AG09309 (cell line): ENCODE measurements at places on chromosomes 13 and 19.

DNA sequence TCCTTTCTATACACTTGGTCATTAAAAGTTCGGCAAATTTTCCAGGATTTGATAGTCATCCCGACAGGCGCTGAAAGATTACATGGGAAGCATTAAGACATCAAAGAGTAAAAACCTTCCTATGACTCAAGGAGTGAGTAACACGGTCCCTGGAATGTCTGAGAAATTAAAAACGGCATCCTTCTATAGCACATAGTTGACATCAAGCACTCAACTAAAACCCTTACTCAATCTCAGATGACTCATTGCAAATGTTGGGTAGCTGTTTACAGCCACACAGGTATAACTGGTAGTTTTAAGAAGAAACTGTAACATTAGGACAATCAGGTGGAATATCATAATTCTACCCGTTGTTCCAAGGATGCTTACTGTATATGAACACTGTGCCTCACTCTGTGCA is 6.4 kb upstream of the LGALS13 start:
- DNase-seq, result no peak

DNA sequence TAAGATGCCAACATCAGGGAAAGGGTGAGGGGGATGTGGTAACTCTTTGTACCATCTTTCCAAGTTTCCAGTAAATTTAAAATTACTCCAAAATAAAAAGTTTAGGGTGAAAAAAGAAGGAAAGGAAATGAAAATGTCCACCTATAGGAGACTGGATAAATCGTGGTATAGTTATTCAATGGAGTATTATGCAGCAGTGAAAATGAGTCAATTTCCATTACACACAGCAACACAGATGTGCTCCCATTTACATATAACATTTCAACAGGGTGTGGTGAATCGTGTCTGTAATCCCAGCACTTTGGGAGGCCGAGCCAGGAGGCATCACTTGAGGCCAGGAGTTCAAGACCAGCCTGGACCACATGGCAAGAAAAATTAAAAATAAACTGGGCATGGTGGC is 7.4 kb upstream of the ZNF541 start:
- no peak for DNase-seq

DNA sequence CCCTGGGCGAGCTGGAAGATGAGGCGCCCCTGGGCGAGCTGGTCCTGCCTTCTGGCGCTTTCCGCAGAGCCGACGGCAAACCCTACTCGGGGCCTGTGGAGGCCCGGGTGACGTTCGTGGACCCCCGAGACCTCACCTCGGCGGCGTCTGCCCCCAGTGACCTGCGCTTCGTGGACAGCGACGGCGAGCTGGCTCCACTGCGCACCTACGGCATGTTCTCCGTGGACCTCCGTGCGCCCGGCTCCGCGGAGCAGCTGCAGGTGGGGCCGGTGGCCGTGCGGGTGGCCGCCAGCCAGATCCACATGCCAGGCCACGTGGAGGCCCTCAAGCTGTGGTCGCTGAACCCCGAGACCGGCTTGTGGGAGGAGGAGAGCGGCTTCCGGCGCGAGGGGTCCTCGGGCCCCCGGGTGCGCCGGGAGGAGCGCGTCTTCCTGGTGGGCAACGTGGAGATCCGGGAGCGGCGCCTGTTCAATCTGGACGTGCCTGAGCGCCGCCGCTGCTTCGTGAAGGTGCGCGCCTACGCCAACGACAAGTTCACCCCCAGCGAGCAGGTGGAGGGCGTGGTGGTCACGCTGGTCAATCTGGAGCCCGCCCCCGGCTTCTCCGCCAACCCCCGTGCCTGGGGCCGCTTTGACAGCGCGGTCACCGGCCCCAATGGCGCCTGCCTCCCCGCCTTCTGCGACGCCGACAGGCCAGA is 6.3 kb downstream of the CILP2 start:
- no peak for DNase-seq

DNA sequence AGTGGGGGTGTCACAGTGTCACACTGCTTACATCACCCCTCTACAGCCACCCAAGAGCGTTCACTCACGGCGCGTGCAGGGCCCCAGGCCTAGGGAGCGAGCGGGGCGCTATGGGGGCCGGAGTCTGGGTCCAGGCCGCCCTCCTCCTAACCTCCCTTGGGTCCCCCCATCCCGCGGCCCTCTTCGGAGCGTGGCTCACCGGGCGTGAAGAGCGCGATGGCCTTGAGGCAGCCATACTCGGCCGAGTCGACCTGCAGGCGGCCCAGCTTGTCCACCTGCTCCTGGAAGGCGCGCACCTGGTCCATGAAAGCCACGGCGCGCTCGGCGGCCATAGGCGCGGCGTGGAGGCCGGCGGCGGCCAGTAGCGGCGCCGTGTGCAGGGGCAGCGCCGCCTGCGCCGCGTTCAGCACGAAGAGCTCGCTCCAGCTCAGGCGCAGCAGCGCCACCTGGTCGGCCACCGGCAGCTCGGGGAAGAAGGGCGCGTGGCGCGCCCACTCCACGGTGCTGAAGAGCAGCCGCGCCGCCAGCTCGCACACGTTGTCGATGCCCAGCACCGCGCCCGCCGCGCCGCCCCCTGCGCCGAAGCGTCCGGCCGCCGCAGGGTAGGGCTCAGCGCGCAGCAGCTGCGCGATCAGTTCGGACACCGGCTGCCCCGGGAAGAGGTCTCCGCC is 9.4 kb downstream of the OCEL1 start:
- DNase-seq, result peak; percentile 31

GRCh38 chr19:33497131-33497777 is 24.3 kb downstream of the PEPD start:
- DNase-seq, result no peak

DNA sequence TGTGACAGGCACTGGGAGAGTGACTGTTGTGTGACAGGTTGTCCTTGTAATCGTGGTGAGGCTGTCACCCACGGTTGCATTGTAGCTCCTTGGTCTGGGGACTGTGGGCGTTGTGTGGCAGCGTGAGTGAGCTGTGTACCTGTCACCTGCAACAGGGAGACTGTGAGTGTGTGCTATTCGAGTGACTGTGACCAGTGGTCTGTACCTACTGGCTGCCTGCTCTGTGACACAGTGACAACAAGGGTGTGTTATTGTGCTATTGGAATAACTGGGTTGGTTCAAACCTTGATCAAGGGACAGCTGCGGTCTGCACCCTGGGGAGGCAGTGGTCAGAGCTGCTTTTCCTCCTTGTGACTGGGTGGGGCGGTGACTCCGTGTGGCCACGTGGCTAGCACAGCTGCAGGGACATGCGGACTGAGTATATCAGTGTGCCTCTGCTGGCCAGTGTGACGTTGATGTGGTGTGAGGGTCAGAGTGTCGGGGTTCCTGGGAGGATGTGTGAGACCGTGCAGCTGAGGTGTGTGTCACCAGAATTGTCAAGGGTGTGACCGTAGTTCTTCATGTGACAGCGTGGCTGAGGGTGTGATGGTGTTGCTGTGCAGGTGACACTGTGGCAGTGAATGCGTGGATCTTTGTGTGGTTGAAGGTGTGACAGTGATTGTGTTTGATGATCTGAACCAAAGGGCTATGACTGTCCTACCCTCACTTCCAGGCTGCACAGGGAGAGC is 10.1 kb upstream of the NFIX start:
- no peak for DNase-seq

- no peak for DNase-seq
Observed at GRCh38 chr13:113776231-113777125, 17.5 kb downstream of the TMEM255B start.

- no peak for DNase-seq
Observed at GRCh38 chr13:40517486-40518480, 148.7 kb downstream of the FOXO1 start.

GRCh38 chr13:41720839-41721561 is 239.9 kb downstream of the VWA8 start:
- no peak for DNase-seq

- DNase-seq, result no peak
Observed at GRCh38 chr19:12730064-12730463, 4.4 kb downstream of the TRIR start.

GRCh38 chr13:32984857-32985626 is 31.2 kb upstream of the KL start:
- DNase-seq, result no peak

DNA sequence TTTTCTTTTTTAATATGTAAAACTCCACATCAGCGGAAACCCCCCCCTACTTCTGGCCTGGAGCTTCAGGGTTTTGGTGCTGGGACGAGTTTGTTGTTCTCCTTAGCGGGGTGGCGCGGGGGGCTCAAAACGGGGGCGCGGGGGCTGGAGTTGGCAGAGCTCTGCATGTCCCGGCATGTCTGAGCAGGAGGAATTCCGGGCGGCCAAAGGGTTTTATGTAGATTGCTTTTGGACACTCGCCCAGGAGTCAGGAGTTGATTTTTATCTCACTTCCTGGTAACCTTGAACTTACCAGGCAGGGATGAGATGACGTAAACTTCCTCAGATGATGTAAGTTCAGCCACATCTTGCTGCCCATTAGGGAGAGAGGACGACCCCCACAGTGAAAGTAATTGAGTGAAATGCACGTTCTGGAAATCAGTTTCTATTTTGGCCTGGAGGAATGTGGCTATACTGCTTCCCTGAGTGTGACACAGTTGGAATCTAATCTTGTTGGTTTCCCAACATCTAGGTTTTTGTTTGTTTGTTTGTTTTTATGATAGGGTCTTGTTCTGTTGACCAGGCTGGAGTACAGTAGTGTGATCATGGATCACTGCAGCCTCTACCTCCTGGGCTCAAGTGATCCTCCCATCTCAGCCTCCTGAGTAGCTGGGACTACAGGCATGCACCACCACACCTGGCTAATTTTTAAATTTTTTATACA is 21.0 kb upstream of the GDF15 start:
- peak; percentile 98 for DNase-seq

DNA sequence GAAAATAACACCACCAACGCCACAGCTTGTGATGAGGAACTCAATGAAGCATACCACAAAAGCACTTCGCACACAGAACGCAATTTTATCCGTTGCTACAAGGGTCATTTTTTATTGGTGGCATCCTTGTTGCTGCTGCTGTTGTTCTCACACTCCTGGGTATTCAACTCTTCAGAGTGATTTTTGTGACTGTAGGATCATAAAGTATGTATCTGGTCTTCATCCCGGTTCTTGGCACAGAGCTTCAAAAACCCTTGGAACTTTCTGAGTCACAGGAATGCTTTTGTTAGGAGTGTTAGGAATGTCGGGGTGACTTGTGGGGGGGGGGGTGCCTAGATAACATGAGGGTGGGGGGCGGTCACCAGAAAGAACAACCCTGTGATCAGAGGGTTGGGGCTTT is 108.4 kb downstream of the ZNF557 start:
- DNase-seq, result no peak

- DNase-seq, result peak; percentile 13
Observed at GRCh38 chr13:24218977-24219376, 58.5 kb downstream of the SPATA13 start.

DNA sequence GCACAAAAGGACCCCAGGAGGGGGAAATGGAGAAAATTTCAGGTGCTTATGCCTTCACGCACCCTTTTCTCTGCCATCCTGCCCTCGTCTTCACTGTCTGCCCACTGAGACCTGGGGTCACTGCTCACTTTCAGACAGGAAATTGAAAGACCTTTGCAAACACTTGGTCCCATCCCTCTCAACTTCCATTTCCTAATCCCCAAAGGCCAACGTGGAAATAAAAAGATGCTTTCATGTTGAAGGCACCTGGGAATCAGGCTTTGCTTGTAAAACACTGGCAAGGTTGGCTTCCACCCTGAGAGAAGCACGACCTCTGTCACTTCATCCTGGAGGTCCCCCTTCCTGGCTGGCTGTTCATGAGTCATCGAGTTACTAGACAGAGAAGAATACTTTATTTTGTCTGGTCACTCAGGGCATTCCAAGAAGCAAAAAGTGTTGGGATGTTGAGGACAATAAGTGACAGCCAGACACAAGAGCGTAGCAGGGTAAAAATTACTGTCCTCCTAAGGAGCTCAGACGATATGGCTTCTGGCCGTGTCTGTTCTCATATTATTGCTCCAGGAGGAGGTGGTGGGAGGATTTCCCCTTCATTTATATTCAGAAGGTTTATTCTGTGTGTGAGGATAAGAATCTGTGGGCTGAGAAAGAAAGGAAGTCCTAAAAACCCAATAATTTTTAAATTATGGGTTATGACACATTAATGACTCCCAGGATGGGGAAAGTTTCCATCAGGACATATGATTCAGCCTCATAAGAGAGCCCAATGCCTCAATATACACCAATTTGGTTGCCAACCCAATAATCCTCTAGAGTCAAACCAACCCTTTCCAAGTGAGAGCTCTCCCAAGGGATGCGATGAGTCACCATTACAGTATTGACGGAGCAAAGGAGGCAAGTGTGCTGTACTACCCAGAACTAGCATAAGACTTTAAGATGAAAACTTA is 409.0 kb downstream of the COG6 start:
- peak; percentile 97 for DNase-seq

- no peak for DNase-seq
Observed at GRCh38 chr13:113746671-113747070, 12.4 kb upstream of the TMEM255B start.

DNA sequence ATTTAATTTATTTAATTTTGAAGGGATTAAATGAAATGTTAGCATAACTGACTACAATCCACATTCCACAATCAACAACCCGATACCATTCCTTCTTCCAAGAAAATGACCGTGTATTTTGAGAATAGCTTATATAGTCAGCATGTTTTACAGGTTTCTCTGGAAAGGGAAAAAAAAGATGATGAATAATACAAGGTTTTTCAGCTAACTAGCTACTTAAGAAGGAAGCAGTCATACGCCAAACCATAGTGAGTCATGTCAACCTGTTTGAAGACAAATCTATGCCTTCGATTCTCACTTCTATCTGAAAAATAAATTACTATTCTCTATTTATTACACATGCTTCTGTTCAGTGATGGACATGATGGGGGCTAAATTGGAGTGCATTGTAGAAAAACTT is 258.6 kb downstream of the EFNB2 start:
- DNase-seq, result peak; percentile 27

DNA sequence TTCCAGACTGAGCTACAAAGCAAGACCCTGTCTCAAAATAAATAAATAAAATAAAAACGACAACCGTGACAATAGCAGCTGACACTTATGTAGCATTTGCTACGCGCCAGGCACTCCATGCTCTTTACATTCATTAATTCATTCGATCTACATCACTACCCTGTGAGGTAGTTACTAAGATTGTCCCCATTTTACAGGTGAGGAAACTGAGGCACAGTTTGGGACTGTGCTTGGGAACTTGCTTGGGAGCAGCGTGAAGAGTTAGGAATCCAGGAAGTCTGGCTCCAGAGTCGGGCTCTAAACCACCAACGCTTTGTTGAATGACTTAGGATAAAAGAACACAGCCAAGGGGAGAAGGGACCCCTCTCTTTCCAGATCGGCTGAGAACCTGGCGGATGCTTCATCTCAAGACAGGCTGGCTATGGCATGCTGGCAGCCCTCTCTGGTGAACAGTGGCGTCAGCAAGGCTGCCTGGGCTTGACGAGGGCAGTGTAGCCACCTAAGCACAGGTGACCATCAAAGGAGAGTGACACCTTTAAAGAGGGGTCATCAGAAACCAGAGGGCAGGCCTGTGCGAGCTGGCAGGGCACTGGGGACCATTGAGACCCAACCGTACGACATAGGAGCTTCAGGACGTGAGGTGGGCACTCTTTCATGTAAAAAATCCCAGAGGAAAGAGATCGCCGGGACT is 591 bp downstream of the DOHH start:
- no peak for DNase-seq
